ENCODE measurements at places on chromosomes 6 and 20.

DNA sequence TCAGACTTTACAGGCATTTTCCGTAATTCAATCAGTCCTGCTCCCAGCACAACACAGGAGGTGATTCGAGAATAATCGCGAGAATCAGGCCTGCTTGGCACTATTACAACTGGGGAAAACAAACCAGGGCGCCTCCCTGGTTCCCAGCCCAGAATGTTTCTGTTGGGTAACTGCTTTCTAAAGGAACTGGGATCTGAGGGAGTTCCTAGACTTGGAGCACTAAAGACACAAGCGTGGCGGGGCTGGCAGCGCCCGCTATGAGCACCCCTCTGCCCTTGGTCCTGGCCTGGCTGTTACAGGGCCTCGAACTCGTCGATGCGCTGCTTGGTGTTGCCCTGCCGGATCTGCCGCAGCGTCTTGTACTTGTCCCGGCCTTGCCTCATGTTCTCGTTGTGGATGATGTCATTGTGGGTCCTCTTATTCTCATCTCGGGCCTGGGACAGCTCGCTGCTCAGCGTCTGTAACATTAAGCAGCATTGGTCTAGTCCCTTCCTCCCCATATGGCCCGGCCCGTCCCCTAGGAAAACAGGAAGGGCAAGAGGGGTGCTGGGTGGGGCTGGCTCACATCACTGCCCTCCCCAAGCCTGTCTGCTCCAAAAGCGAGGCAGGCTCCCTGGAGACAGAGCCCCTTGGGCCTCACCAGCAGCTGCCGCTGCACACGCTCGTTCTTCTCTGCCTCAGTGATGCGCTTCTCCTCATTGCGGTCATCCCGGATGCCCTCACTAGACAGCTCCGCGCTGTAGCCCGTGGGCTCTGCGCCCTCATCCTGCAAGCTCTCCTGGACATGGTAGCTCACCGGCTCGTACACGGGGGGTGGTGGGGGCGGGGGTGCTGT is 52.3 kb downstream of the EZR start:
- DNase-seq = no peak

DNA sequence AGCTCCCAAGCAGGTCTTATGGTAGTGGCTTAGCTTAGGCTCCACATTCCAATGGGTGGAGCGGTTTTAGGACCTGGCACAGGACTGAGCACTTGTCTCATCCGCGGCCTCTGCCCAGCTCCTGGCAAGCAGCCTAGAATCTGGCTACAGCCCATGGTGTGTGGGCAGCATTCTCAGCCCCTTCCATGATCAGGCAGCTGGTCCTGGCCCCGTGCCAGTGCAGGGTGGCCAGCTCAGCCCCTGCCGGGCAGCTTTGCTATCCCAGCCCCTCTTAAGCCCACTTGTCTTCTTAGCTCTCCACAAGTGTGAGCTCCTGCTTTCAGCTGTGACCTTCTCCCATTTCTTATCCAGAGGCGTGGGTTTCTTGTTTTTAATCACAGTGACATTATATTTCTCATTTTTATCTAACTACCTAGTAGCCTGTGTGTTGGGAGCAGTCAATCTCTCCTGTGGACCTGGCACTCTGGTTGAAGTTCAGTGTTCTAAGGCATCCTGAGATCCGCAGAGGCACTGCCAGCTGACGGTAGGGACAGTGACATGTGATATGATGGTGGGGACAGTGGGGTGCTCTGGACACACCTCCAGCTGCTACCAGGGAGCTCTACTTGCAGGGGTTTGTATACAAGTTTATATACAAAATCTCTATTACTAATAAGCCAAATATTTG is 119.9 kb upstream of the PRND start:
- no peak for DNase-seq

GRCh38 chr6:129215246-129215645 is 332.3 kb downstream of the LAMA2 start:
- no peak for DNase-seq

DNA sequence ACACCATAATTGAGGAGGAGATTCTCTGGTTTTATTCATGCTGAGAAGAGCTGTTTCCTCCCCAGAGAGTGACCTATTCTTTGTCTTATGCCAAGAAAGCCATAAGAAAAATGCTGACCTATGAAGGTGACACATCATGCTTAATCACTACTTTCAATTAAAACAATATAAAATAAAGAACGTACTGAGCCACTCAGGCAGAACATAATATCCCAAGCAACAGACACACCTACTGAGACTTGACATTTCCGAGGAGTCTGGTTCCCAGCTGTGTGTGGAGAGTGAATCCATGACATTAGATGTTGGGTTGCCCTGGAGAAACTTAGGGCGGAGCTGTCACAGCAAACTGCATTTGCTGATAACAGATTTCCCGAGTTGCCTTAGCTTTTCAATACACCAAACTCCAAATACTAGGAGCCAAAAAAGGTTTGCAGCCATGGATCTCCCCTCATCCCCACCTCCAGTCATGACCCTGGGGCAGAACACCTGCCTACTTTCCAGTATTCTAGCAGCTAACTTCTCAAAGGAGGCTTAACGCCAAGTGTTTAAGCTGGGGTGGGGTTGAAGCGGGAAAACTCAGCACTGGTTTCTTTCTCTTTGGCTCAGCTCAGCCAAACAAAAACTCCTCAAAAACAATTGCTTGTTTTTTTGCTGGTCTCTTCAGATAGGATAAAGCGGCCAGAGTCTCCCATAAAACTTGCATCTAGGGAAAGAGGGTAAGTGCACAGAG is 92.2 kb downstream of the BACH2 start:
- no peak for DNase-seq

GRCh38 chr6:167956983-167957492 is 40.4 kb upstream of the KIF25 start:
- no peak for DNase-seq

- DNase-seq = no peak
Measured at GRCh38 chr20:54611708-54612412, 136.5 kb downstream of the DOK5 start.

DNA sequence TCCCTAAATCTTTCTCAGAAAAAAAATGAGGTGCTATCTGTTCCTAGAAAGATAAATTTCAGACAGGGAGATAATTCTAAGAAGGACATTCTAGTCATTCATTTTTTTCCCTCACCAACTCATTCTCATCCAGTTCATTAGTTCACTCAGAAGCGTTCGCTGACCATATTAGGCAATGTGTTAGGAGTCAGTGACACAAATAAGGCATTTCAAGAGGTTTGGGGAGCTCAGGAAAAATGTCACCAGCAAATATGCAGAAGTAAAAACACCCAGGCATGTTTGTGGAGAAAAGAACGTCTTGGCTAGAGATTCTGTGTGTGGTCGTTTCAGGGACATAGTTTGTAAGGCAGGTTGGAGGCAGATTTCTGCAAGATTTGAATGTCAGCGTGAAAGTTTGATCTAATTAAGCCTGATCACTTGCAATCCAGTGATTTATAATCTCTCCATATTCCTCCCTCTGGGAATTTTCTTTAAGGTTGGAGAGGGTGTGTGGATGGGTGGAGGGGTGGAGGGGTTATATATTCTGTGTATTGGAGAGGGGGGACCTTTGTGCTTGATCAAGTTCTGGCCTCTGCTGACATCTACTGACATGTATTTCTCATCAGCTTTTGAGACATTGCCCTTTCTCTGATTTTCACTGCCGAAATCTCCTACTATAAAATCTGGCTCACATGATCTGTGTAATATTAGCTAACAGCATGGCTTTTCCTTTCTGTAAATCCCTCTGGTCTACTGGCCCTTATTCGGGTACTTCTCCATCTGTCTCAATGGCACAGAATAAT is 3.6 kb downstream of the MYCT1 start:
- DNase-seq = no peak

DNA sequence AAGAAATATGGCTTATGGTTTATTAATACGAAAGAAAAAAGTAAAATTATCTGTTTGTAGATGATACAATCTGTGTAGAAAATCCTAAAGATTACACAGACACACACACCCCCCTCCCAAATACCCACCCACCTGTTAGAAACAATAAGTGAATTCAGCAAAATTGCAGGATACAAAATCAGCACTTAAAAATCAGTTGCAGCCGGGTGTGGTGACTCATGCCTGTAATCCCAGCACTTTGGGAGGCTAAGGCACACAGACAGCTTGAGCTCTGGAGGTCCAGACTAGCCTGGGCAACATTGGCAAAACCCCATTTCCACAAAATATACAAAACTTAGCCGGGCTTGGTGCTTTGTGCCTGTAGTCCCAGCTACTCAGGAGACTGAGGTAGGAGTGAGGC is 42.3 kb downstream of the NINL start:
- DNase-seq = no peak

- DNase-seq = peak; percentile 80
Measured at GRCh38 chr6:134173936-134174671, 121.7 kb upstream of the SLC2A12 start.

DNA sequence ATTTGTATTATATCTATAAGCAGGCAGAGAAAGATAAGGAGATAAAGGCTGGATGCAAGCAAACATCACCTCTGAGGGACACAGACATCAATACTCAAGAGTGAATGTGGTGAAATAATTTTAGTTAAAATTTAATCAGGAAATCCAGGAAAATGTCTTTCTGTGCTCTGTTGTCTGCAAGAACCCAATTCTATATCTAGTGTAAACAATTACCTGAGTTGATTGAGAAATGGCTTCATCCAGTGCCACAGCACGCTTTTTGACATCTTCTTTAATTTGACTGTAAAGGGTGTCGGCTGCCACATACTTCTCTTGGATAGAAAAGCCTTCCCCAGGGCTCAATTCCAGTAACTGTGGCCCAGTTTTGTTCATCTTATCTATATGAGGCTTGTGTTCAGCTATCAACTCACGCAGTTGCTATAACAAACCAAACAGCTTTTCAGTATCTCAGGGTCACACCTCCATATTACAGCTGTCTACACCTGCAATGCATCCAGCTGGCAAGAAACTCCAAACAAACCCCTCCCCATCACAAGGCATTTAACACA is 131.6 kb downstream of the DST start:
- DNase-seq = no peak

DNA sequence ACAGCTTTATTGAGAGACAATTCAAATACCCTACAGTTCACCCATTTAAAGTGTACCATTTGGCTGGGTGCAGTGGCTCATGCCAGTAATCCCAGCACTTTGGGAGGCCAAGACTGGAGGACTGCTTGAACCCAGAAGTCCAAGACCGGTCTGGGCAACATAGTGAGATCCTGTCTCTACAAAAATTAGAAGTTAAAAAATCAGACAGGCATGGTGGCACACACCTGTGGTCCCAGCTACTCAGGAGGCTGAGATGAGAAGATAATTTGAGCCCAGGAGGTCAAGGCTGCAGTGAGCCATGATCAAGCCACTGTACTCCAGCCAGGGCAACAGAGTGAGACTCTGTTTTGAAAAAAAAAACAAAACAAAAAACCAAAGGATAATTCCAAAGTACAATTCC is 8.9 kb downstream of the CAPN11 start:
- no peak for DNase-seq

GRCh38 chr6:130515306-130515705 is 149.5 kb downstream of the TMEM200A start:
- DNase-seq = no peak

DNA sequence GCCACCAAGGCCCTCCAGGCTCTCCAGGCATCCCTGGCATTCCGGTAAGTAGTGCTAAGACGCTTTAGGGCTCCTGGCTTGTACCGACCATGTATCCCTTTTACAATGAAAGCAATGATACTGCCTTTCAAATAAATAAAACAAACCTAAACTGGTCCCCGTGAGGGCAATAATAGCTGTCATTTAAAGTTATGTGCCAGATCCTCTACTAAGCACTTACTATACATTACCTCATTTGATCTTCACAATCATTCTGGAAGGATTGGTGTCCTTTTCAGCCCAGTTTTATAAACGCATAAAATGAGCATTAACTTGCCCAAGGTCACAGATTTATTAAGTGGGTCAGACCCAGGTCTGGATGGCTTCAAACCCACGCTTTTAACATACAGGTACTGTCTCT is 114.7 kb downstream of the COL9A1 start:
- DNase-seq = no peak

DNA sequence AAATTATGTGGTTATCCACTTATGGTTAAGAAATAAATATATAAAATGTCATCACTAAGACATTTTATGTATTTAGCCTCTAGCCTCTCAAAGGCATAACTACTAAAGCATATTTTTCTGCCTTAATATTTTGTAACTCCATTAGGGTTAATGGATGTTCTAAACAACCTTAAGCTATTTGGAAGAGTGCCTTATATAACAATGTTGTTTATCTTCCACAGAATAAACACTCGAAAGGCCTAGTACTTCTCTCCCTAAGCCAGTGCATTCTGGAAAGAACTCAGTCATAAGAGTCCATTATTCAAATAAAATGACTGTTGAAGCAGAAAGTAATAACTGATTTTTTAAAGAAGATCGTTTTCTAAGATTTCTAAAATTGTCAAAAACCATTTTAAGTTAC is 15.0 kb upstream of the PRIM2 start:
- no peak for DNase-seq

GRCh38 chr6:27260836-27261375 is 13.4 kb downstream of the PRSS16 start:
- DNase-seq = no peak

DNA sequence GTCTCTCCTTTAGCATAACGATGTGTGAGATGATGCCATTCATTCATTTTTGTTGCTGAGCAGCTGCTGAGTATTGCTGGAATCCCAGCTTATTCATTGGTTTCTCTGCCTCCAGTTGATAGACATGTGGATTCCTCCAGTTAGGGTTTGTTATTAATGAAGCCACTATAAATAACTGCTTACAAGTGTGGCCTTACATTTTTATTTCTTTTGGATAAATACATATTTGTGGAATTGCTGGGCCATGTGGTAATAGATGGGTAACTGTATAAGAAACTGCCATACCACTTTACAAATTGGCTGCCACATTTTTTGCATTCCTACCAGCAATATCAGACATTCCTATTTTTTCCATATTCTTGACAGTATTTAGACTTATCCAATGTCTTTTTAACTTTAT is 2.6 kb upstream of the HLA-B start:
- DNase-seq = no peak
